Osteoblast (primary cell): ENCODE measurements at places on chromosomes 13 and 19. TPM values are rescaled to one million over a fixed set of nuclear protein-coding genes. Genes with fewer than 3 reads are reported as not detected.

DNA sequence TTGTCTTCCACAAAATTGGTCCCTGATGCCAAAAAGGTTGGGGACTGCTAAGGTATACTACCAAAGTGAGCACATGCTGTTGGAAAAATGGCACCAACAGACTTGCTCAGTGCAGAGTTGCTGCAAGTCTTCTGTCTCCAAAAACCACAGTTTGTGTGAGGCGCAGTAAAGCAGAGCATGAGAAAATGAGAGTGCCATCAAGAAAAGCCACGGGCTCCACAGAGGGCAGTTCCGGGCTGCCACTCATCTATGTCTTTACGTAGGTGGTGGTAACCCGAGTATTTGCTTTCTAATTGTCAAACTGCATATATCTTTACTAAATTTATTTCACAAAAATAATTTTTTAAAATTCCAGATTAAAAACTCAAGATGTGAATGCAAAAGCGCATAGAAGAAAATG, 123.8 kb downstream of the RNF17 start:
- no peak overlapping the region for H3K27ac ChIP-seq
- H3K4me3 ChIP-seq: no peak overlapping the region
- no peak for DNase-seq
- peaks cover 14% of the 10 kb centered on the region for H3K36me3 ChIP-seq

- no peak overlapping the region for H3K4me3 ChIP-seq
- H3K27ac ChIP-seq: no peak overlapping the region
- no peak for DNase-seq
- no peaks in the 10 kb centered on the region for H3K36me3 ChIP-seq
These were observed 4.8 kb downstream of the SPIB start for GRCh38 chr19:50423279-50424113.

- H3K27ac ChIP-seq: no peak overlapping the region
- no peaks in the 10 kb centered on the region for H3K36me3 ChIP-seq
- no peak for DNase-seq
- no peaks in the 10 kb centered on the region for H3K27me3 ChIP-seq
- no peak overlapping the region for H3K4me3 ChIP-seq
- no peaks in the 10 kb centered on the region for H3K4me1 ChIP-seq
These were observed 326.2 kb downstream of the RFC3 start for GRCh38 chr13:34144142-34144541.

DNA sequence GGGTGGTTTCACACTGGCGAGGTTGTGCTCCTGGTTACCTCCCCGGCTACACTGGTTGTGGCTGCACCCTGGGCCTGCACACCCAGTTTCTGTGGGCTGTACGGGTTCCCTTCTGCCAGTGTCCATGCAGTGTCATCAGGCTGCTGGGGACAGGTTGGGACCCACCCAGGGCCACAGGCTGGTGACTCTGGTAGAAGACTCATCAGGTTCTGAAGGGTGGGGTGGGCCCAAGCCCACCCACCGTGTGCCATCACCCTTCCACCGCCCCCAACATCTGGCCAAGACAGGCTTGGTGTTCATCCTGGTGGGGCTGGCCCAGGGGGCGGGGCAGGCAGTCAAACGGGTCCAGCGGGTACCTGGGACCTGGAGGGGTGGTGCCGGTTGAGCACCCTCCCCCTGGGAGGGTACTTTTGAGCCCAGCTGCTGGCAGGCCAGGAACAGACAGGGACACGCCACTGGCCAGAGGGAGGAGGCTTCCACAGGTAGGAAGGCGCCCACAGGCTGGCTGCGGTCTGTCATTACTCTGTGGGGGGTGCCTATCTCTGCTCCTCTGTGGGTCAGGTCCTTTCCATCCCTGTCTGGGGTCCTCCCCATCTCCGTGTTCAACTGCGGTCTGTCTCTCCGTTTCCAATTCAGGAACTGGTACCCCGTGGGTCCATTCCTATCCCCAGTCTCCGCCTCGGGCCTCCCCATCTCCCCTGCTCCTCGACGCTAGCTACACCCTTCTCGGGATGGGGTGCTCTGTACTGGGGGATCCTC, at the start of gene RNF225:
Gene RNF225 (plus strand): TSS at position 437 of the 759 bp plus-strand sequence. CDS start 434 bp downstream, outside the sequence.
- DNase-seq: peak; percentile 84
- no peak within 1 kb of the TSS for H3K27ac ChIP-seq
- H3K4me1 ChIP-seq: peaks cover 2% of the 10 kb centered on the region
- H3K27me3 ChIP-seq: peaks cover 9% of the 10 kb centered on the region
- peaks cover 41% of the 10 kb centered on the region for H3K36me3 ChIP-seq

GRCh38 chr19:35673121-35673804, 6.9 kb downstream of the UPK1A start:
- H3K4me1 ChIP-seq: no peaks in the 10 kb centered on the region
- H3K4me3 ChIP-seq: peak overlapping the region; percentile 51
- peaks cover 2% of the 10 kb centered on the region for H3K27me3 ChIP-seq
- peak; percentile 97 for DNase-seq

GRCh38 chr13:40123962-40124632, 468.6 kb downstream of the COG6 start:
- DNase-seq: no peak
- H3K27ac ChIP-seq: no peak overlapping the region
- H3K36me3 ChIP-seq: no peaks in the 10 kb centered on the region
- no peaks in the 10 kb centered on the region for H3K27me3 ChIP-seq

GRCh38 chr19:15432629-15433518, 14.1 kb upstream of the AKAP8L start:
- H3K36me3 ChIP-seq: no peaks in the 10 kb centered on the region
- peak overlapping the region; percentile 71 for H3K27ac ChIP-seq
- peak overlapping the region; percentile 76 for H3K4me3 ChIP-seq

GRCh38 chr13:96373597-96373996, 283.7 kb downstream of the HS6ST3 start:
- no peaks in the 10 kb centered on the region for H3K4me1 ChIP-seq
- H3K4me3 ChIP-seq: no peak overlapping the region
- DNase-seq: no peak
- H3K27me3 ChIP-seq: no peaks in the 10 kb centered on the region
- no peak overlapping the region for H3K27ac ChIP-seq

- DNase-seq: no peak
- no peaks in the 10 kb centered on the region for H3K27me3 ChIP-seq
- H3K4me3 ChIP-seq: no peak overlapping the region
- no peak overlapping the region for H3K27ac ChIP-seq
These were observed 9.0 kb upstream of the ASF1B start for GRCh38 chr19:14145381-14145780.

DNA sequence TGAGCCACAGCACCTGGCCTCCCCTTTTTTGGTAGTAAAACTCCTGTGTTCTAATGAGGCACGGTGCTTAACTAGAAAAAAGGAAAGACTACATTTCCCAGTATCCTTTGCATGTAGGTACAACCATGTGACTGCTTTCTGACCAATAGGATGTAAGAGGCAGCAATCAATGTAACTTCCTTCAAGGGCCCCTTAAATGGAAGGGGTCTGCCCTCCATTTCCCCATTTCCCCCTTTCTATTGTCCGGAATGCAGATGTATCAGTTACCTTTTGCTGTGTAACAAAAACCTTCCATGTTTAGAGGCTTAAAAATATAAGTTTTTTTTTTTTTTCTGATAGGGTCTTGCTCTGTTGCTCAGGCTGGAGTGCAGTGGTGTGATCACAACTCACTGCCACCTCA, 2.2 kb downstream of the GPR32 start:
- peak; percentile 80 for DNase-seq
- no peaks in the 10 kb centered on the region for H3K36me3 ChIP-seq
- H3K27me3 ChIP-seq: peaks cover 6% of the 10 kb centered on the region

GRCh38 chr19:10718205-10719196, 622 bp downstream of the DNM2 start:
- peak overlapping the region; percentile 96 for H3K4me3 ChIP-seq
- H3K27me3 ChIP-seq: no peaks in the 10 kb centered on the region
- peaks cover 17% of the 10 kb centered on the region for H3K36me3 ChIP-seq
- H3K4me1 ChIP-seq: peaks cover 12% of the 10 kb centered on the region
- H3K27ac ChIP-seq: peak overlapping the region; percentile 74

DNA sequence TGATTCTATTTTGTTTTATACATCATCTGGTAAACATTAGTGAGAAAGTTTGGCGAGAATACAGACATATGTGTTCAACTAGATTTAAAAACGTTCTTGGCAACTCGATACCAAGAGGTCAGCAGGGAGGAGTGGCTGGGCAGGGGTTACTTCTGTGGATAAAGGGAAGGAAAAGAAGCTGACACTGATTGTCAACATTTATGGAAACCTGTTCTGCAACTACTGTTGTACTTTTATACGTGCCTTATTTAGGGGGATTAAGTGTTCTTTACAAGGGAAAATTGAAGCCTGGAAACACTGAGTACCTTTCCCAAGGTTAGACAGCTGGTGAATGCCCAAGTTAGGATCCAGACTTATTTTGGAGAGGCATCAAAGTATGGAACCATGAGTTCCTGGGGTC, 65.0 kb downstream of the MTUS2 start:
- DNase-seq: no peak
- no peaks in the 10 kb centered on the region for H3K36me3 ChIP-seq
- no peak overlapping the region for H3K4me3 ChIP-seq
- H3K4me1 ChIP-seq: no peaks in the 10 kb centered on the region
- no peak overlapping the region for H3K27ac ChIP-seq

DNA sequence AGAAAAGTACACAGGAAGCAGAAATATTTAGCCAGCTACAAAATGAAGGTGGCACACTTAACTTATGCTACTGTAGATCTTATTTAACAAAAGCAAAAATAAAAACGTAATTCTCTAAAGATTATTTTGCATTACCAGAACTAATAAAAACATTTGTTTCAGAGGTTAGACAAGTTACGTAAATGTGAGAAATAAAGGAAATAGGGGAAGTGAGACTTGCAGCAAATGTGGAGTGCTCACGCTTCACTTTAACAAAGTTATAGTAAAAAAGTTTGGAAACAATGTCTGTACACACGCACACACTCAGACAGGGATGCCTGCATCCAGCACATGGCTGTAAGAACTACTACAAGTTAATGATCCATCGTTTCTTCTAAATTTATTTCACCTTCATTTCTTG, 83.7 kb downstream of the NALCN start:
- H3K36me3 ChIP-seq: no peaks in the 10 kb centered on the region
- H3K4me3 ChIP-seq: no peak overlapping the region
- H3K27ac ChIP-seq: no peak overlapping the region
- H3K4me1 ChIP-seq: no peaks in the 10 kb centered on the region

DNA sequence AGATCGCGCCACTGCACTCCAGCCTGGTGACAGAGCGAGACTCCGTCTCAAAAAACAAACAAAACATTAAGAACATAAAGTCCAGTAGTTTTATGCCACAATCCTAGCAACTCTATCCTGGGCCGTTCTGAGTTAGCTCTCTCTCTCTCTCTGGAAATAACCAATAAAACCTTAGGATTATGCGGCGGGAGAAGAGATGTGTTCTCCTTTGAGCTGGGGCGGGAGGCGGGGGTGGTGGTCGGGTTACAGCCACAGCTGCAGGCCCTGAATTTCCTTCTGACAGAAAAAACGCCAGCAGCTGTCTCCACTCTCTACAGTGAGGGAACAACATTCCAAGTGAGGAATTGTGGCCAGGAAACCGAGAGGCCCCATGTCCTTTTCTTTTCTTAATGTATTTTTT, 9.1 kb upstream of the PNMA8A start:
- peak; percentile 45 for DNase-seq
- H3K27ac ChIP-seq: peak overlapping the region; percentile 81
- no peaks in the 10 kb centered on the region for H3K27me3 ChIP-seq
- no peak overlapping the region for H3K4me3 ChIP-seq

DNA sequence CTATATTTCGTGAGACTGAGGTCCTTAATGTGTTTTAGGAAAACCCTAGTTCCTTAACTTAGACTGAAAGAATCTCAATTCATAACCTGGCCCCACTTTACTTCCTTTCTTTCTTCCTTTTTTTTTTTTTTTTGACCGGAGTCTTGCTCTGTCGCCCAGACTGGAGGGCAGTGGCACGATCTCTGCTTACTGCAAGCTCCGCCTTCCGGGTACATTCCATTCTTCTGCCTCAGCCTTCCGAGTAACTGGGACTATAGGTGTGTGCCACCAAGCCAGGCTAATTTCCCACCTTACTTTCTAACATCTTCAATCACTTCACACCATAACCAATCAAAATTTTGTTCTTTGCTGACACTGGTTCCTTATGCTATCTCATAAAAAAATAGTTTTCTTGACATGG, 2097.0 kb downstream of the PCDH9 start:
- H3K4me1 ChIP-seq: no peaks in the 10 kb centered on the region
- no peaks in the 10 kb centered on the region for H3K36me3 ChIP-seq
- no peaks in the 10 kb centered on the region for H3K27me3 ChIP-seq
- no peak overlapping the region for H3K4me3 ChIP-seq
- H3K27ac ChIP-seq: no peak overlapping the region
- no peak for DNase-seq

- H3K27ac ChIP-seq: no peak overlapping the region
- no peaks in the 10 kb centered on the region for H3K36me3 ChIP-seq
- peaks cover 4% of the 10 kb centered on the region for H3K27me3 ChIP-seq
- no peaks in the 10 kb centered on the region for H3K4me1 ChIP-seq
- DNase-seq: peak; percentile 89
These were observed 10.1 kb upstream of the ZNF358 start for GRCh38 chr19:7505682-7506384.

DNA sequence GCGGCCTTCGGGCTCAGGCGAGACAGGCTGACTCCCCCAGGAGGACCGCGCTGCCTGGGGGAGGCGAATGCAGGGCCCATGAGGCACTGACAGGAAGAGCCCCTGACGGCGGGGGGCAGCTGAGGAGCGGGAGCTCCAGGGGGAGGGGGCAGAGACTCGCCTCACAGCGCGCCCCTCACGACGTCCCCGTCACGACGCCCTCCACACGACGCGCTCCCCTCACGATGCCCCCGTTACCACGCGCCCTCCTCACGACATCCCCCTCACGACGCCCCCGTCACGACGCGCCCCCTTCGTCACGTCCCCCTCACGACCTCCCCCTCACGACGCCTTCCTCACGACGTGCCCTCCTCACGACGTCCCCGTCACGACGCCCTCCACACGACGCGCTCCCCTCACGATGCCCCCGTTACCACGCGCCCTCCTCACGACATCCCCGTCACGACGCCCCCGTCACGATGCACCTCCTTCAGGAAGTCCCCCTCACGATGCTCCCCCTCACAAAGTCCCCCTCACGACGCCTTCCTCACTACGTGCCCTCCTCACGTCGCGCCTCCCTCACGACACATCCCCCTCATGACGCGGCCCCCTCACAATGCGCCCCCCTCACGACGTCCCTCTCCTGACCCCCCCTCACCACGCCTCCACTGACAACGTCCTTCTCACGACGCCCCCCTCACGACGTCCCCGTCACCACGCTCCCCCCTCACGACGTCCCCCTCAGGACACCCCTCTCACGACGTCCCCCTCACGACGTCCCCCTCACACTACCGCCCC, 99.6 kb downstream of the ING1 start:
- peaks cover 32% of the 10 kb centered on the region for H3K27me3 ChIP-seq
- no peak overlapping the region for H3K27ac ChIP-seq
- H3K36me3 ChIP-seq: no peaks in the 10 kb centered on the region
- H3K4me3 ChIP-seq: peak overlapping the region; percentile 58

Gene ZNF132
- 8.8 and 10.1 TPM in 2 replicates for total RNA-seq

Gene IFNL1
- total RNA-seq: not detected in 2 replicates

Gene NUP58
- total RNA-seq: 41.0 and 46.3 TPM in 2 replicates

Gene PPP1R37
- 43.9 and 53.6 TPM in 2 replicates for total RNA-seq

Gene CDC42EP5
- 18.8 and 20.3 TPM in 2 replicates for total RNA-seq

Gene PCP2
- not detected in 2 replicates for total RNA-seq

Gene IRGC
- total RNA-seq: not detected in 2 replicates

Gene ZNF135
- 6.5 and 8.3 TPM in 2 replicates for total RNA-seq
